Activated naive CD8-positive, alpha-beta T cell treated with anti-CD3 and anti-CD28 coated beads for 36 hours (primary cell): ENCODE measurements at places on chromosomes 2 and 18. TPM values are rescaled to one million over a fixed set of nuclear protein-coding genes. Genes with fewer than 3 reads are reported as not detected.

The MC4R gene
- total RNA-seq: not detected

The SERPINB12 gene
- not detected for total RNA-seq

The TMEM18 gene
- 34.5 TPM for total RNA-seq

The CCDC150 gene
- total RNA-seq: 7.5 TPM

The GULP1 gene
- not detected for total RNA-seq

The CFC1 gene
- not detected for total RNA-seq
